ENCODE measurements at places on chromosomes 13 and 19.

DNA sequence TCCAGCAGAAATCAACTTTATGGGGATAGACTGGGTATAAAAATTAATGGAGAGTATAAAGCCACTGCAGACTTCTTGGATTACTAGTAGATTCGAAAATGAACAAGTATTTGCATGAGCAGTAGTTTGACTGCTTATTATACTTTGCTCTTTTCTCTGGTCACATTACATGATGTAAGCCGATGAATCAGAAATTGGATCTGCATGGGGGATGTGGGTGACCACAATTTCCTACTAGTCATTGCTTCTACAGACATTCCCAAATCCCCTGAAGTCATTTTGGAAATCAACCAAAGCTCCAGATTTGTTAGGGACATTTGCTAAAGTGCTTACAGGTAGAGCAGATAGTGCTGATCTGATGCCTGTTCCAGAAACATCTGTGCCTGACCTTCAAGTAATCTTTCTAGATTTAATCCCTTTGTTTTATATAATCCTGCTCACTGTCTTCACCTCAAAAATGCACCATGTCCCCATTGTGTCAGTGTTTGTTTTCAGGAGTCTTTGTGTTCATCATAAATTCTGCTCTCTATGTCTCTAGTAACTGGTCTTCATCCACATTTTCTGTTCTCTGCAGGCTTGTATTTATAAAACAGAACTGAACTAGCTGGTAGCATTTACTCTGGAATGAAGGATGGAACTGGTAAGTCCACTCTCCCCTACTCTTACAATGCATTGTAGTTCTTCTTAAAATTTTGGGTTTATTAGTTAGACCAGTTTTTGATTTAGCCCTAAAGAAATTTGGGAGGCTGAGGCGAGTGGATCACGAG, 201.5 kb upstream of the CSNK1A1L start:
- no peak for DNase-seq

DNA sequence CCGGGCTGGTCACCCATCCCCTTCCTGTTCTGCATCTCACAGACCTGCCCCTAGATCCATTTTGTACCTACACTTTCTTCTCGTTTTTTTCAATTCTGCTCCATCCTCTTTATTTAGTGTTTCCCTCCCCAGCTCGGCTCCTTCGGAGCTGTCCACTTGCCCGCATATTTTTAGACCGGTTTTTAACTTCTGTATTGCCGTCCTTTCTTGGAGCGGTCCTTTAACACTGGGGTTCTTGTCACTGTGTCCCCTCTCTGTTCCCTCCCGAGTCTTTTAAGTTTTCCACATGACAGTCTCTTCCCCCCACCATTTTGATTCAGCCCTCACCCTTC, 1.7 kb downstream of the ARHGAP35 start:
- DNase-seq = no peak

GRCh38 chr13:39913928-39914327, 258.5 kb downstream of the COG6 start:
- no peak for DNase-seq

DNA sequence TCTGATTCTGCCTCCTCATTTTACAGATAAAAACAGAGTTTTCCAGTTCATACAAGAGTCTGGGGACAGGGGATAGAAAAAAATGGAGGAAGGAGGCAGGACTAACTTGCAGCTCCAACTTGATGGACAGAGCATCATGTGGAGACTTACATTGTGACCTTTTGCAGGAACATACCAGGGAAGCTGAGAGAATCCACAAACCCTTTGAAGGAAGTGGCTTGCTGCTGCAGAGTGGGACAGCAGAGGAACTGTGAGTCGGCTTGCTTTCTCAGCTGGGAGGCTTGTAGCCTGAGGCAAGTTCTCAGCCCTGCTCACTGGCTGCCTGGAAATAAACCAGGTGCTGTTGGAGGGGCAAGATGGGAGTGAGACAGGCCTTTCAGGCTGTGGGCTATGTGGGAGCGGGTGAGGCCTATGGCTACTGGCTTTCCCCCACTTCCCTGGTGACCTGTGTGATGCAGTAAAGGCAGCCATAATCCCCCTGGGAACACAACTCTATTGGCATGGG, 614.4 kb downstream of the KCTD12 start:
- no peak for DNase-seq

- DNase-seq = no peak
Measured at GRCh38 chr19:19321141-19321577, 530 bp downstream of the MAU2 start.

GRCh38 chr19:2115324-2115723, 18.6 kb downstream of the IZUMO4 start:
- no peak for DNase-seq

- peak; percentile 78 for DNase-seq
Measured at GRCh38 chr19:30227661-30228112, 144.5 kb upstream of the ZNF536 start.

GRCh38 chr19:3045885-3046697, 16.2 kb downstream of the TLE5 start:
- no peak for DNase-seq

All from ureter (tissue), 1 donor.